T-helper 2 cell (primary cell): ENCODE measurements at places on chromosomes 4 and X.

DNA sequence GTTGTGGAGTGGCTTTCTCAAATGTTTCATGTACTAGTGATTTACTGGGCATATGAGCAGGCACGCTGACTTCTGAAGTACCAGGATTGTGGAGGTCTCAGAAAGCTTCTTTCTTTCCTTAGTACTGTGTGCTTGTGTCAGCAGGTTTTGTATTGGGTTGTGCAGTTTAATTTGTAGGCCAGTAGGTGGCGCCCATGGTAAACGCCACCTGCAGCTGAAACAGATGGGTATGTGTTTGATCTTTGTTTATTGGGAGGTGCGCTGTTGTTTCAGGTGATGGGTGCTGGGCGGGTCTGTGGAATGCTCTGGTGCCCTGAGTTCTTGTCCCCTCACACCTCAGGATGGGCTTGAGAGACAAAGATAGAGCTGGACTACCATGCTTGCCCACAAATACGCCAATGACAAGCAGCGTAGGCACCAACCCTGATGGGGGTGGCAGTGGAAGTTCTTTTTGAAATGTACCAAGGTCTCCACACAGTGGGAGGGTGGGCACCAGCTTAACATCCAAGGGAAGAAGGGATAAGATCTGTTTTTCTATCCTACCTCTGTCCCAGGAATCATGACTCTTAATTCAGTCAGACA lies 141.5 kb downstream of the RPS6KA6 start:
- DNase-seq, result no peak

GRCh38 chrX:2614911-2615310 lies 76.2 kb upstream of the CD99 start:
- no peak for DNase-seq

DNA sequence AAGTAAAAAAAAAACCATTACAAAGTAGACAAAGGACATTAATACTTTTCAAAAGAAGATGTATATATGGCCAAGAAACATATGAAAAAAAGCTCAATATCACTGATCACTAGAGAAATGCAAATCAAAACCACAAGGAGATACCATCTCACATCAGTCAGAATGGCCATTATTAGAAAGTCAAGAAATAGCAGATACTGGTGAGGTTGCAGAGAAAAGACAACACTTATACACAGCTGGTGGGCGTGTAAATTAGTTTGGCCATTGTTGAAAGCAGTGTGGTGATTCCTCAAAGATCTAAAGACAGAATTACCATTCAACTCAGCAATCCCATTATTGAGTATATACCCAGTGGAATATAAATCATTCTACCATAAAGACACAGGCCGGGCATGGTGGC lies 39.3 kb downstream of the TASL start:
- DNase-seq, result no peak

DNA sequence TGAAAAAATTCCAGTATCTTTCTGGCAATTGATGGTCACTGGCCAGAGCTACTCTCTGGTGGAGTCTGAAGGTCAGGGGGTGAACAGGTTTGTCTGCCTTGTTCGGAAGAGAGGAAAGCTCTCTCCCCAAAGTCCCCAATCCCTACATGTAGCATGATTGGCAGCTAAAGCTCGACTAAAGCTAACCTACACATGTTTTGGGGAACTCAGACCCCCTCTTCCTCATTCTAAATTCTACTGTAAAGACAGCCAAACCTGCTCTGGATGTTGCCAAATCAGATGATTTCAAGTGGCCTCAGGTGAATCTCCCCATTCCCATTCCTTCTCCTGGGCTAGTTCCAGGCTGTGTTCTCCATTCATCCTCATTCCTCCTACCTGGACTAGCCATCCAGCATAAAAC lies 84.1 kb downstream of the MSN start:
- DNase-seq, result no peak

DNA sequence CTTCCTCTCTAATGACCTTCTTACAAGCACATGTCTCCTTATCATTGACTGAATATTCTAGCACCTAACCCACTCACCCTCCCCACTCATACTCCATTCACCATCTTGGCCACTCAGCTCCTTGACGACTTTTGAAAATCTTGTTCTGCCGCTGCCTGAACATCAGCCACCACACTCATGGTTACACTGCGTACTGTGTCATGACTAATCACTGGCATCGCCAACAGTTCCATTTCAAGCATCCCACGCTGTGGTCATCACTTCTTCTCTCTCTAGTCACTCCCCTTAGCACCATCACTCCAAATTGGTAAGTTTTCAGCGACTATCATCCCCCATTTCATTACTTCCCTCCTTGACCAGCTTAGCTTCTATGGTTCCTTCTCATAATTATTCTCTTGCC lies 352.8 kb downstream of the MAPK10 start:
- DNase-seq, result no peak

GRCh38 chr4:57051095-57051494 lies 59.1 kb downstream of the IGFBP7 start:
- DNase-seq, result no peak

DNA sequence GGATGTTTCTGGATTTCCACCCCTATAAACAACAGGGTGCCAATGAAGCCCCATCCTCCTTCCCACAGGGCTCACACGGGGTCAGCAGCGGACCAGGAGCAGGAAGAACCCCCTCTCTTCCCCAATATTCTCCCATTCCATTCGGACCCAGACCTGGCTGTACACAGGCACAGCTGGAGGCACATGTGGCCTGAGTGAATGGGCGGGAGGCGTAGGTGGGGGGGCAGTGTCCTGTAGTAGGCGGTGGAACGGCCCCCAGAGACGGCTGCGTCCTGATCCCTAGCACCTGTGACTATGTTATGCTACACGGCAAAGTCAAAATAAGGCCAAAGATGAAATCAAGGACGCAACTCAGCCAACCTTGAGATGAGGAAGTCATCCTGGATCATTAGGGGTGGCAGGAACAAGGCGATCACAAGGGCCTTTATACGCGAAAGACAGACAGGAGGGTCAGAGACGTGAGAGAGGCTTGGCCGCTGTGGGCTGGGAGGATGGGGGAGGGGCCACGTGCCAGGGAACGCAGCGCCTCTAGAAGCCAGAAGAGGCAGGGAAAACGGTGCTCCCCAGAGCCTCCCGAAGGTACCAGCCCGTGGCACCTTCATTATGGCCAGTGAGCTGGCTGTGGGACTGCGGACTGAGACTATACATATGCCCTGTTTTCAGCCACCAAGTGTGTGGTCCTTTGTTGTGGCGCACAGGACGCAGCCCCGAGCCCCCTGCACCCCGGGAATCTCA lies 75.6 kb downstream of the WFS1 start:
- DNase-seq, result no peak

DNA sequence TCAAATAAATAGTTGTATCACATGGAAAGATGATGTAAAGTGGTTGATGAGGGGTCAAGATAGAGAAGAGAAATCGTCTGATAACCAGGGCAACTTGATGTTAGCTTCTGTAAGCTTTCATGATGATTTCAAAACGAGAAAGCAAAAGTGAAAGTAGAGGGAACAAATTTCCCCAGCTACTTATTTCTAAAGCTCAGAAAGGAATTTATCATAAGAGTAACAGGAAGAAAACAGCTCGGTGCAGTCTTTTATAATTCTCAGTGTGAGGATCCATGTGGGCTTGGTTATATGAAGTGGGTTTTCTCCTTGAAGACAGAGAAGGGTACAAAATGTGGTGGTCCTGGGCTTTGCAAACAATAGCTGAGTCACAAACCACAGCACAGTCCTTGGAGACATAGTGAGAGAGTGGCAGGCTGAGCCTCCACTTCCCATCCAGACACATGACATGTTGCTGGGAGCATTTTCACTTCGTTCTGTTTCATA lies 32.1 kb upstream of the GLRA2 start:
- no peak for DNase-seq

GRCh38 chr4:5995901-5996623 lies 22.2 kb downstream of the C4orf50 start:
- peak; percentile 35 for DNase-seq

- DNase-seq, result no peak
Measured at GRCh38 chr4:53558065-53558801, 33.1 kb downstream of the LNX1 start.

DNA sequence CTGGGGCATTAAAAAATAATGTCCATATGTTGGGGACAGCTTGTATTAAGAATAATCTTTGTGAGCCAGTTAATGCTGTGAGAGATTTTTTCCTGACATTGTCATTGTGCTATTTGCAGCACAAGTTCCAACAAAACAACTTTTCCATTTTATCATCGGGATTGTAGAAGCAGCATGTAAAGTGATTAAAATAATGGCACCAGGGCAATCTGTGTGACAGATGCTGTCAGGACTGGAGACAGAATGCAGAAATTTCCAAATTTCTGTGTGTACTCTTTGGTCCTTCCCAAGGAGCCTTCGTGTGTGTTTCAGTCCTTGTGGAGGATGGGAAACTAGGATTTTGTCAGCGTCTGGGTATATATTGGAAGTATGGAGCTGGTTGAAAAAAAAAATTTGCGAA lies 101.5 kb upstream of the LIMCH1 start:
- no peak for DNase-seq

GRCh38 chr4:139933541-139933940 lies 220.4 kb downstream of the MAML3 start:
- no peak for DNase-seq

DNA sequence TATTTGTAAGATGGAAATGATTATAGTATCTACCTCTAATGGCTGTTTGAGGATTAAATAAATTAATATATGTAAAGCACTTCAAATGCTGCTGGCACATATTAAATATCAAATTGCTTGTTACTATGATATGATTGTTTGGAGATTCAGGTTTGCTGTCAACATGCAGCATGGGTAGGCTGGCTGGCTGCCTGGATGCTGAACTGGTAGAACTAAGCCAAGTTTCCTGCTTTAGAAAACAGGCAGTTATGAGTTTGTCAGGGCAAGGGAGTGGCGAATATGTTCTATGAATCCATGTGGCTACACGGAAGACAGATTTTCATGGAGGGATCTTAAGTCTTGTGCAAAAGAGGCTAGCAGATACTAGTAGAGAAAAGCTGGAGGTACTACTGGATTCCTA lies 239.6 kb downstream of the GBA3 start:
- DNase-seq, result no peak

GRCh38 chrX:123779908-123780396 lies 47.1 kb upstream of the THOC2 start:
- no peak for DNase-seq

GRCh38 chr4:16029262-16029661 lies 54.6 kb downstream of the PROM1 start:
- DNase-seq, result no peak

- DNase-seq, result no peak
Measured at GRCh38 chr4:3286335-3287175, 6.3 kb upstream of the RGS12 start.

- no peak for DNase-seq
Measured at GRCh38 chr4:53011259-53011905, 149.3 kb downstream of the RASL11B start.

DNA sequence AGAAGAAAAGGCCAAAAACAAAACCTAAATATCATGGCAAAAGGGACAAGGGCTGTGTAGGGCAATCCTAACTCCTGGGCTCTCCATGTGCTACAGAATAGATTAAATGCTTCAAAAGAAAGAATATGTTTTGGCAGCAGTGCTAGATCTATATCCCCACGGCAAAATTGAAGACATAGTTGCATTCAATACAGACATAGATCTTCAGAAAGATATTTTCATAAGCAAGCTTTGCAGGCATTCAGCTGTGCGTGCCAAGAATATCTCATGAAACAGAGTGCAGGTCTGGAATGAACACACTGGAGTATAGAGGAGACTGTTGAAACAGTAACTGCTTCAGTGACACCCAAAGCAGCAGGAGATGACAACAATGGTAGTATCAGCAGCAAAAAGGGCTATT lies 1476.9 kb downstream of the ARAP2 start:
- no peak for DNase-seq

- DNase-seq, result no peak
Measured at GRCh38 chr4:5098176-5098575, 46.9 kb downstream of the STK32B start.

DNA sequence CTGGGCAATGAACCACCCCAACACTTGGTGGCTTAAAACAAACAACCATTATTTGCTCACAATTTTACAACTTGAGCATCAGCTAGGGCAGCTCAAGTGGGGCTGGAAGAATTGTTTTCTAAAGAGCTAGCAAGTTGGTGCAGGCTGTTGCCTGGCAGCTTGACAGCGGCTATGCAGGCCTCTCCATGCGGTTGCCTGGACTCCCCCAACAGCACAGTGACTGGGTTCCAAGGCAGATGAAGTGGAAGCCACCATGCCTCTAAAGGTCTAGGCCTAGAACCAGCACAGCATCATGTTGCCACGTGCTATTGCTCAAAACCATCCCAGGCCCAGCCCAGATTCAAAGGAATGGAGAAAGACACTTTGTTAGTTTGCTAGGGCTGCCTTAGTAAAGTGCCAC lies 114.8 kb downstream of the BCOR start:
- DNase-seq, result no peak

- DNase-seq, result no peak
Measured at GRCh38 chr4:123299212-123299691, 97.3 kb upstream of the SPRY1 start.

- no peak for DNase-seq
Measured at GRCh38 chr4:78337244-78338020, 214.1 kb upstream of the ANXA3 start.

DNA sequence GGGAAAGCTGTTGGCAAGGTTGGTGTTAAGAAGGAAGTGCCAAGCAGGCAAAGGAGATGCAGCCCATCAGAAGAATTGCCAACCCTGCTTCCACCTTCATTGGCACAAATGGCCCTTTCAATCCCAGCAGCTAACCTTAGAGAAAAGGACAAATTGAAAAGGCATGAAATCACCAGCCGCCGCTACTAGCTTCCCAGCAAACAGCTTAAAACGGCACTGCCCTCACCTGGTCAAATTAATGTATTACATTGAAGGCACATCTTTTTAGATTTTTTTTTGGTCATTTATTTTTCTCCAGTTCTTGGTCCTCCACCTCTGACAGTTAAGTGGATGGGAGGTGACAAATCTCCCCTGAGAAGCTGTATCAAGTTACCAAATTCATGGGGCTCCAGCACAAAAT lies 51.0 kb upstream of the NHSL2 start:
- no peak for DNase-seq

DNA sequence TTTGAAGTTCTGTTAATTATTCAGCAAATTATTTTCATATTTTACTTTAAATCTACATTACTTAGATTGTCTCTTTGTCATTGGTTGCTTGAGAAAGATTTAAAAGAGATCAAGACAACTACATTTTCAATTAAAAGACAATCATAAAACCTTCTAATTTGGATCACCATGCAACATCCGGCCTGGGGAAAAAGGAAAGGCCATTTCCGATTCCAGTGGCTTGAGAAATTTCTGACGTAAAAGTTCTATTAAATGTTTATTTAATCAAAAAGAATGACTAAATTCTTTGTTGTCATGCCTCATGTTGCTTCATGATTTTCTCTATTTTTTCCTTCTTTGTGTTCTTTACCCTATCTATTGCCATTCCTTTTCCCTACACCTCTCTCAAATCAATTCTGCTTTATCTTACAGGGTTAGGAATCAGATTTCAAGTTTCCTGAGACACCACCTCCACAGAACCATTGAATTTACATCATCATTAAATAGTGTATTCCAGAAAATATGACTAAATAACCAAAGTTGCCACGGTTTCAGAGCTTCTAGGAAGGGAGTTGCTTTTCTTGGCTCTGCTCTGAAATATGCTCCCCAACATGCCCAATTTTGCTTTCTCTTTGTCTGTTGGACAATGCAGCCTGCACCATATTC lies 124.6 kb upstream of the ACSL4 start:
- no peak for DNase-seq
